ENCODE measurements at places on chromosomes 3 and 15. TPM values are rescaled to one million over a fixed set of nuclear protein-coding genes. Genes with fewer than 3 reads are reported as not detected.

GRCh38 chr3:45915518-45916231 lies 27.6 kb upstream of the CXCR6 start:
- no peak for DNase-seq

C3orf70 gene
- total RNA-seq = 3.8 TPM

GRCh38 chr3:37526511-37526910 lies 335.2 kb upstream of the CTDSPL start:
- no peak for DNase-seq

CXCR6 gene
- total RNA-seq = 4.5 TPM

SLC9C1 gene
- 0.15 TPM for total RNA-seq
